Activated CD4-positive, alpha-beta memory T cell treated with anti-CD3 and anti-CD28 coated beads for 36 hours (primary cell): ENCODE measurements at places on chromosomes 7 and 10. TPM values are rescaled to one million over a fixed set of nuclear protein-coding genes. Genes with fewer than 3 reads are reported as not detected.

The MLLT10 gene
- 35.4 TPM for total RNA-seq

- DNase-seq, result no peak
Measured at GRCh38 chr10:17062955-17063484, 66.6 kb downstream of the CUBN start.

DNA sequence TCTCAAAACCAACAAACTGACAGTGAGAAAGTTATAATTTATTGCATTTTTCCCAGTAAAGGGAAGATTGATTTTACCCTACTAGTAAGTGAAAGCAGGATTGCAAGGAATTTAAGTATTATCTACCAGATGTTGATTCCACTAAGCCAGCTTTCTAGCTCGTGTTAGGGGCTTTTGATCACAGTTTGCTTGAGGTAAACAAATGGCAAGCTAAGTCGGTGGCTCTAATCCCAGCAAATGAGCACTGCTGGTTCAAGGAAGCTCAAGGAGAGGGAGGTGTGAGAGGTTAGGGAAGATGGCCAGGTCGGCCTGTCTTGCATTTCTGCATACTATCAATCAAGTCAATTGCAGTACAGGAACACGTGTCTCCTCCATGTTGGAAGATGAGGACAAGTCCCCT lies 448.7 kb upstream of the POM121L12 start:
- DNase-seq, result no peak

DNA sequence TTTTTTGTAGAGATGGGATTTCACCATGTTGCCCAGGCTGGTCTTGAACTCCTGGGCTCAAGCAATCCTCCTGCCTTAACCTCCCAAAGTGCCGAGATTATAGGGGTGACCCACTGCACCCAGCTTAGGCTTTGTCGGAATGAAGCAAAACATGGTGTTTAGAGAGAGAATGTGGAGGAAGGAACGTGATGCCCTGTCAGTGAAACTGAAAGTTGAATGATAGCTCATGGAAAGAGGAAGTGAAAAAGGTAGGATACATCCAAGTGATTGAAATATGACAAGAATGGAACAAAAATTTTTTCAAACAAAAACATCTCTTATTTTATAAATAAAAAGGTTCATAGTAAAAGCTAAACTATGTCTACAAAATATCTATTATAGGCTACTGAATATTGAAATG lies 5.9 kb downstream of the AKAP9 start:
- DNase-seq, result no peak

DNA sequence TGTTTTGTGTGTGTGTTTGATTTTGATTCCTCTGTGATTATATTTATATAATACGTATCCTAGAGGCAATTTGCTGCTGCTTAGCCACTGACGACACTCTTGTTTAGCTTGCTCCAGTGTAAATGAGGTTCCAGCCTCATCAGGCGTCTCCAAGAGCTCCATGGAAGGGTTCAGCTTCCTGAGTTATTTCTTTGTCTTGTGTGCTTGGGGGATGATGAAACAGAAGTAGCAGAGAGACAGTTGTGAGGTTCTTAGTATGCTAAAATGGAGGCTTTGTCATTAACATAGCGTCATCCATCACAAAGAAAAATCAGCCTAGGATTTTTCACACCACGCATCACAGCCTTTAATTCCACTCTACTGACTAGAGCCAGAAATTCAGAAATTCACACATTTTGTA lies 85.1 kb downstream of the KLF6 start:
- DNase-seq, result no peak

DNA sequence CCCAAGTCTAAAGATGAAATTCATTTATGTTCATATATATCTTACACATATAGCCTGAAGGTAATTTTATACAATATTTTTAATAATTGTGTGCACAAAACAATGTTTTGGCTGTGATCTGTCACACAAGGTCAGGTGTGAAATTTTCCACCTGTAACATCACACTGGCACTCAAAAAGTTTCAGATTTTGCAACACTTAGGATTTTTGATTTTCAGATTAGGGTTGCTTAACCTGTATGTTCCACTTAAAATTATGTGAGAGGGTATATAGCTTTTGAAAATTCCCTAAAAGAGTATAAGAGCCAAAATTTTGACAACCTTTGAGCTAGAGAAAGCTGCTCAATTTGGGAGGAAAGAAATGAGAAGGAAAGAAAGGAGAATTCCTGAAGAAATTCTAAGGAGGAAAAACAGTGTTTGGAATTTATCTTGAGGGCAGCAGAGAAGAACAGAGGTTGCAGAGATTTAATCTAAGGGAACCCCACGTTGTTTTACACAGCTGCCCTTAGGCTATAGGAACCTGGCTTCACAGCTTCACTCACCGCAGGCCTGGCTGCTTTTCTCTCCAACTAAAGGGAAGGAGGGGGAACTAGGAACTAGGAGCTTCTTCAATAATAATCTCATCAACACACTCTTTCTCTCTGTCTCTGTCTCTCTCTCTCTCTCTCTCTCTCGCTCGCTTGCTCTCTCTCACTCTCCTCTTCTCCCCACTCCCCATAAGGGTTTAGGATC lies 8.5 kb downstream of the VOPP1 start:
- DNase-seq, result no peak

The SPDYE18 gene
- total RNA-seq, result not detected

GRCh38 chr10:100009283-100009792 lies 409 bp downstream of the DNMBP start:
- no peak for DNase-seq
